ENCODE measurements at places on chromosomes 13 and 19.

GRCh38 chr19:22595918-22596341 is 38.2 kb upstream of the ZNF492 start:
- no peak for DNase-seq

GRCh38 chr13:40613192-40613818 is 53.1 kb downstream of the FOXO1 start:
- peak; percentile 75 for DNase-seq

DNA sequence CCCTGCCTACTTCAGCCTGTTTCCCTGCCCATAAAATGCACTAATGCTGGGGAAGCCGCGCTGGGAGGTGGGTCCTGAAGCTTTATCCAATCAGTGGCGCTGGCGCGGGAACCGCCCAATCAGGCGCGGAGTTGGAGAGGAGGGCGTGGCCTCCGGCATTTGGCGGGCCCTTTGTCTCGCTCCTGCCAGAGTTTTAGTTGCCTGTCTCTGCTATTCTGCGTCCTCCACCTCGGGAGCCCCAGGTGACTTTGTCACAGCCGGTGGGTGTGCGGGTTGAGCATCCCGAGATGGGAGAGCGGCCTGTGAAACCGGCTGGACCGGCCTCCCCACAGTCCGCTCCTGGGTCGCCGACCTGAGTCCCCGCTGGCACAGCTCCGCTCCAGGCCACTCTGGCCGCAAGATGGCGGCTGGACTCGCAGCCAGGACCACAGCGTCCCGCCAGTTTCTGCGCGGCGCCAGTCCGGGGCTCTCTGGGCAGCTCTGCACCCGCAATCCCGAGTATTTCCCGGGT is 30.7 kb upstream of the ZNF429 start:
- peak; percentile 61 for DNase-seq

GRCh38 chr13:74696148-74696922 is 562.1 kb upstream of the KLF12 start:
- DNase-seq, result no peak

GRCh38 chr19:2503521-2504109 is 27.7 kb downstream of the GADD45B start:
- peak; percentile 33 for DNase-seq

- peak; percentile 85 for DNase-seq
Observed at GRCh38 chr19:19145684-19146608, 7.7 kb upstream of the TMEM161A start.

GRCh38 chr13:94417294-94417693 is 62.2 kb downstream of the DCT start:
- no peak for DNase-seq
